ENCODE measurements at places on chromosomes 16 and 17.

DNA sequence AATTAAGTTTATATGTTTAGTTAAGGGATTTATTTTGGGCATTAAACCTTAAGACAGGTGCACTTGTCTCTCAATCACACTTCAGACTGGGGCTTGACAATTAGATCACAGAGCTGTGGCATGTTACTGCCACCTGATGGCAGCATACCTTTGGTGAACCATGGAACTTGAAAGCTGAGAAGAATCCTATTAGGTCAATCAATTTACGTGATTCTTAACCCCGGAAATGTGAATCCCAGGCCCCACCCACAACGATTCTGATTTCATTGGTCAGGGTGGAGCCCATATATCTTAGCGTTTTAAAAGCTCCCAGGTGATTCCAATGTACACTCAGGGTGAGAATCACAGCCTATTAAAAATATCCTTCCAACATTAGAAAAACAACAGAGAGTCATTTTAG lies 91.0 kb downstream of the GSG1L start:
- DNase-seq = peak; percentile 6

GRCh38 chr17:27778183-27778582 lies 22.1 kb downstream of the NOS2 start:
- DNase-seq = no peak

DNA sequence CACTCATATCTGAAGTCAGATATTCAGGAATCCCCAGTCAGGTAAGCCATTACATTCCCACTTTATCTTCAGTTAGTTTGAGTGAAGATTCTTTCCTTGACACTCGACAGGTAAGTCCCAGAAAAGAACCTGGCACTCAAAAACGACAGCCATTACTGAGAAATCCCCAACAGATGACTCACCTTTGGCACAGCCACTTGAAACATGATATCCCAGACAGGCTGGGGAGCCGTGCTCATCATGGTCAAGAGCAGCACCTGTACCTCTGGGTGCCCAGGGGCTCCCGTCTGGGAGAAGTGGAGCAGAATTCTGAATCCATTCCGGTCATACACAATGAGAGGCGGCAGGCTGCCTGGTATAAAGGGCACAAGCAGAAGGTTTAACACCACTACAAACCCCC lies 16.8 kb upstream of the COG7 start:
- DNase-seq = no peak

DNA sequence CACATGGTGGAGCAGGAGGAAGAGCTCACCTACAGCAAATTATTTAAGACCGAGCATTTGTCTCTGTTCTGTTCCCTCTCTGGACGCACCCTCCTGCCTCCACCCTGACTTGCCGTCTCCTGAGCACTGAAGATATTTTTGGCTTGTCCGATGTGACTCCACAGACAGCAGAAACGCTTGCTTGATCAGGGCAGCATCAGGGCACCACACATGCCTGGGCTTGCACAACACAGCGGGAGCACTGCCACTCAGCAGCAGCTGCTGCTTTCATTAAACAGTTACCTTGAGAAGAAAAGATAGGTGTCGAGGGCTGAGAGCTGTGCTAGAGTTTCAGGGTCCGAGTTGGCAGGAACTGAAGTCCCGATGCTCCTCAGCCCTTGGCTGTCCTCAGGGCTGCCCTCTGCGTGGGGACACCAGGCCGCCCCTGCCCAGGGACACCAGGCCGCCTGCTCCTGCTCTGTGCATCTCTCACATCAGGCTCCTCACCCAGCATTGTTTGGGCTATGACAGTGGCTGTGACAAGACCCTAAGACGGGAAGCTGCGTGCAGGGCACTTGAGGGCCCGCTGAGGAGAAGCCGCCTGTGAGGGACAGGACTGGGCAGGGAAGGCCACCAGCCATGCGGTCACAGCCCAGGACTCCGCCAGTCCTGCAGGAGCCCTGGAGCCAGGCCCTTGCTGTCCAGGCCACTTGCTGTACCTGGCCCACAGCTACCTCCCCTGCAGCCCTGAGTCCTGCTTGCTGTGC lies 21.3 kb upstream of the CDH15 start:
- no peak for DNase-seq

DNA sequence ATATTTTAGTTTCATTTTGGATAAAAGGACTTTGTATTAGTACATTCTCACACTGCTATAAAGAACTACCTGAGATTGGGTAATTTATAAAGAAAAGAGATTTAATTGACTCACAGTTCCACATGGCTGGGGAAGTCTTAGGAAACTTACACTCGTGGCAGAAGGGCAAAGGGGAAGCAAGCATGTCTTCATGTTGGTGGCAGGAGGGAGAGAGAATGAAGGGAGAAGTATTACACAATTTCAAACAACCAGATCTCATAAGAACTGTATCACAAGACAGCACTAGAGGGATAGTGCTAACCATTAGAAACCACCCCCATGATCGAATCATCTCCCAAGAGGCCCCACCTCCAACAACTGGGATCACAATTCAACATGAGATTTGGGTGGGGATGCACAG lies 142.9 kb downstream of the USP31 start:
- no peak for DNase-seq

DNA sequence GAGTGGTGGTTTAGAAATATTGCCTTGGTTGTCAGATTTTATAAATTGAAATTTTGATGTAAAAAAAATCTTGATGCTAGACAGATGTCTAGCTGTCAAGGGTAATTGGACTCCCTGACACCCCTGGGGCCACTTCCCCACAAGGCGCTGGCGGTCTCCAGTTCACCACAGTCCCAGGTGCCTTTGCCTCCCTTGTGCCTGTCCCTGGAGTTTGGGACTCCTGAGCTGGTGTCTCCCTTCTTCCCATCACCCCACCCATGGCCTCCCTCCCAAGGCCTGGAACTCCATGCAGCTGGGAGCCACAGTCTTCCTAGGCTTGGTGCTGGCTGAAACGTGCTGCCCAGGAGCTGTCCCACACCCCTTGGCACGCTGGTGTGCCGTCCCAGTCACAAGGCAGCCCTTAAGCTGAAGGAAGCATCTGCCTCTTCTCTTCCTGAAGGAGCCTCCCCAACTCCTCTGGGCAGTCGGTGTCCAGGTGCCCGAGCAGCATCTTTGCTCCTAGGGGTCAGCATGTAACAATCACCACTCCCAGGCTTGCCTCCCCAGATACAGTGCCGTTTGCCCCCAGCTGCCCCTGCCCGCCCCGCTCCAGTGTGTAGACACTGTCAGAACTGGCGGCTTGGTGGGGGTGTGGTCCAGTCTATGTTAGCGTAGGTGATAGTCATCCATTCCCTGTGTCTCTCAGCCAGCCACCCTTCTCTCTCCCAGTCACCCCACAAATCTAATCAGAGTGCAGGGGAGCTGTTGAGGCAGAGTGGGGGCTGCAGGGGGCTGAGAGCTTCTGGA lies 26.2 kb downstream of the POLR3E start:
- DNase-seq = peak; percentile 73

GRCh38 chr16:57538235-57538721 lies 1.9 kb upstream of the CCDC102A start:
- peak; percentile 53 for DNase-seq

DNA sequence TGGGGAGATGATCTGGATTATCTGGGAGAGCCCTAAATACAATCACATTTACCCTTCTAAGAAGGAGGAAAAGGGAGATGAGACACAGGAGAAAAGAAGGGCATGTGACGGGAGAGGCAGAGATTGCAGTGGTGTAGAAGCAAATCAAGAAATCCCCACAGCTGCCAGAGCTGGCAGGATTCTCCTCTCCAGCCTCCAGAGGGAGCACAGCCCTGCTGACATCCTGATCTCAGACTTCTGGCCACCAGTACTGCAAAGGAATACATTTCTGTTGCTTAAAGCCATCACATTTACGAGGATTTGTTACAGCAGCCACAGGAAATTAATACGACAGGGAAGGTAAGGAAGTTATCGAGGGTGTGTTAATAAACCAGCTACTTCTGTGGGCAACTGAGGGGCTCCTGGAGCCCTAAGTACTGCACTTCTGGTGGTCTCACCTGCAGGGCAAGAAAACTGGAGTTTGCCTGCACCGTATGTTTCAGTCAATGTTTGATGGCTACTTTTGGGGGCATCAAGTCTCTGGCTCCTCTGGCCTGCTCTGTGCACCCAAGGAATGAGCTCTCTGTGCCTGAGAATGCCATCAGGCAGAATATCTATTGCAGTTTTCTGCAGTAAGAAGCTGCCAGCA lies 22.9 kb upstream of the CDH13 start:
- DNase-seq = no peak

GRCh38 chr16:53417011-53417410 lies 17.3 kb upstream of the RBL2 start:
- no peak for DNase-seq

GRCh38 chr16:30068750-30069610 lies 3.4 kb downstream of the ALDOA start:
- no peak for DNase-seq

DNA sequence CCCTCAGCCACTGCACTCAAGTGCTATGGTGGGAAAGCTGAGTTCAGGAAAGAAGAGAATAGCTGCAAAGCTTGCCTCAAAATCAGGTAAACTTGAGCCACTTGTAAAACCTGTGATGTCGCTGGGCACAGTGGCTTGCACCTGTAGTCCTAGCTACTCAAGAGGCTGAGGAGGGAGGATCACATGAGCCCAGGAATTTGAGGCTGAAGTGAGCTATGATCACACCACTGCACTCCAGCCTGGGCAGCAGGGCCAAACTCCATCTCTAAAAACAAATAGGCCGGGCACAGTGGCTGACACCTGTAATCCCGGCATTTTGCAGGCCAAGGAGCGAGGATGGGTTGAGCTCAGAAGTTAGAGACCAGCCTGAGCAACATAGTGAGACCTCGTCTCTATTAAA lies 26.4 kb upstream of the SMURF2 start:
- DNase-seq = no peak
